ENCODE measurements at places on chromosomes 12 and 14.
A peak's percentile ranks its signal among the peaks of the same experiment; 100 is the strongest.

DNA sequence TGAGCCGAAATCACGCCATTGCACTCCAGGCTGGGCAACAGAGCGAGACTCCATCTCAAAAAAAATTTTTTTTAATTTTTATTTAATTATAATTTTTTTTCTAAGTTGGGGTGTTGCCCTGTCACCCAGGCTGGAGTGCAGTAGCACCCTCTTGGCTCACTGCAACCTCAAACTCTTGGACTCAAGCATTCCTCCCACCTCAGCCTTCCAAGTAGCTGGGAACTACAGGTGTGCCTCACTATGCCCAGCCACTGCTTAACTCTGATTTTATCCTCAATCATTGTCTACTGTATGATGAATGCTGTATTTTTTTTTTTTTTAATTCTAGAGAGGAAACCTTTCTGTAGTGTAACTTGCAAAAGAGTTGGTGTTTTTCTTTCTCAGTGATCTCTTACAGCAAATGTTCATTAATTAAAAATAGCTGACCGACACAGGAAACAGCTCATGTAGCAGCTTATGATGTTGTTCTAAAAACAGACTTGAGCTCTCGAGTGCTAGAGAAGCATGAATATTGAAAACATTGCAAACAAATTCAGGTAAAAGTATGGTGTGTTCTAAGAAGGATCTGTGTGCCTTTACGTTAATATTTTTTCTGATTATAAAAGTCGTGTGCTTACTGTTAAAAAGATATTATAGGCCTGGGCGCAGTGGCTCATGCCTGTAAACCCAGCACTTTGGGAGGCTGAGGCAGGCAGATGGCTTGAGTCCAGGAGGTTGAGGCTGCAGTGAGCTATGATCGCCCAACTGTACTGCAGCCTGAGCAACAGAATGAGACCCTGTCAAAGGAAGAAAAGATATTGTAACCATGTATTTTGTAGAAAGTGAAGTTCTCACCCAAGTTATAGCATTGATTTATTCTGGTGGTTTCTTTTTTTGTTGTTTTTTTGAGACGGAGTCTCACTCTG, 68.9 kb downstream of the FGD4 start:
- DNase-seq: no peak

DNA sequence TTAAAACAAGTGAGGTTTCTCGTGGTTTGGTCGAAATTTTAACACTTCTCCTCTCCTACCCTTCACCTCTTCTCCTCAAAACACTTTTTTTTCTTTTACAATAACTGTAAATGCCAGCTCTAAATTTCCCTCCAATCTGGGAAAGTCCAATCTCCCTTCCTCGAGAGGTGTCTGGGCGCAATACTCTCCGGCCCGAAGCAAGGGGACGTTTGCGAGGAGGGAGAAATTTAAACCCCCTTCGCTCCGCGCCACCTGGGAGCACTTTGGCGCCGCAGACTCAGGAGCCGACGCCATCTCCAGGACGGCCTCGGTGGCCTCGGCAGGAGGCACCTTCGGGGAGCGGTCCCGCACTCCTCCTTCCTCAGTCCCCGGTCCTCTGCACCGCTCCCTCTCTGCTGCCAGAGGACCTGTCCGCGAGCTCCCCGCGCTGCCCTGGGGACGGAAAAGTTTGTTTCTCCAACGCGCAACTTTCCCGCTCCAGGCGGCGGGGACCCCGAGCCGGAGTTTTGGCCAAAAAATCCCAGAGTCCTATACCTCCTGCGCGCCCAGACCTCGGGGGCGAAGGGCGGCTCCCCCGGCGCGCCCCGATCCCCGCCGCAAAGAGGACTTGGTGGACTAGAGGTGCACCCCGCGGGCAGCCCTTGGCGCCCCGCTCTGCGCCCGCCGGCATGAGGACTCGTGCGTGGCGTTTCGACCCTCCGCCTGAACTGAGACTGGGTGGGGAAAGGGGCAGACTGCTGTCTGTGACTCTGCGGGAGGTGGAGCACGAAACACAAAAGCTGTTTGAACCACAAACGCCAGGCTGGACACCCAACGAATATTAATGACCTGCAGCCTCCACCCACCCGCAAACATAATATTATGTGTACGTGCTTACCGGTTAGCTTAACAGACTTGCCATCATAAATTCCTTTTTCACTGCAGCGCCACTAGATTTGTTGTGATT, 95.2 kb upstream of the HMGA2 start:
- DNase-seq: no peak

- no peak for DNase-seq
These were observed 9.7 kb downstream of the PACS2 start for GRCh38 chr14:105324080-105324778.

GRCh38 chr12:108717243-108717642, 14.1 kb downstream of the CORO1C start:
- no peak for DNase-seq

DNA sequence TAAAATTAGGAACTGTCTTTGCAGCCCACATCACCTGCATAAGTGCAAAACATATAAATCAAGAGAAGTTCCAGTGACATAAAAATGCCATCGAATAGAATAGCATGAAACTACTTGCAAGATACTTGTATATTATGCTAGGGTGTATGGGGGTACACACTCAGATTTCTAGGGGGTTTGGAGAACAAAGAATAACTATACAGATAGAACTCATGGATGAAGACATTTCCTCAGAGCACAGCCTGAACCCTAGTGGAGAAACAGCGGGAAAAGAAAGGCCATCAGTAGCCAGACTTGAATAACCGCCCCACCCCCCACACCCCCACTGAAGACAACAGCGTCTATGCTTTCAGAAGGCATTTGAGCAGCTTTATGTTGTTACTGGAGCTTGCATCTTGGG, 425.8 kb downstream of the NPAS3 start:
- no peak for DNase-seq

DNA sequence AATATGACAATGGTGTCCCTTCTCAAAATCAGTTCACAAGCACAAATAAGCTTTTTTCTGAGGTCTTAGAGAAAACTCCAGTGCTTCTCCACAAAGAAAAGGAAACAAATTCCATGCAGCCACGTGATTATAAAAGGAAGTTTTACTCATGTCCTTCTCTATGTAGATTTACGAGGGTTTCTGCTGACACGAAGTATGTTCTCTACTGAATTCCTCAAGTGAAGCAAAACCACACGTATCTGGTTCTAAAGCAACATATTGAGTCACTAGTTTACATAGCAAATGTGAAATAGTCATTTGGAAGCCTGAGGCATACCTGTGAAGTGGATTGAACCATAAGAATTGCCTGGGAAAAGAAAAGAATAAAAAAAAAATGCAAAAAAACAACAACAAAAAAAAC, 31.9 kb downstream of the BMP4 start:
- DNase-seq: peak; percentile 50

DNA sequence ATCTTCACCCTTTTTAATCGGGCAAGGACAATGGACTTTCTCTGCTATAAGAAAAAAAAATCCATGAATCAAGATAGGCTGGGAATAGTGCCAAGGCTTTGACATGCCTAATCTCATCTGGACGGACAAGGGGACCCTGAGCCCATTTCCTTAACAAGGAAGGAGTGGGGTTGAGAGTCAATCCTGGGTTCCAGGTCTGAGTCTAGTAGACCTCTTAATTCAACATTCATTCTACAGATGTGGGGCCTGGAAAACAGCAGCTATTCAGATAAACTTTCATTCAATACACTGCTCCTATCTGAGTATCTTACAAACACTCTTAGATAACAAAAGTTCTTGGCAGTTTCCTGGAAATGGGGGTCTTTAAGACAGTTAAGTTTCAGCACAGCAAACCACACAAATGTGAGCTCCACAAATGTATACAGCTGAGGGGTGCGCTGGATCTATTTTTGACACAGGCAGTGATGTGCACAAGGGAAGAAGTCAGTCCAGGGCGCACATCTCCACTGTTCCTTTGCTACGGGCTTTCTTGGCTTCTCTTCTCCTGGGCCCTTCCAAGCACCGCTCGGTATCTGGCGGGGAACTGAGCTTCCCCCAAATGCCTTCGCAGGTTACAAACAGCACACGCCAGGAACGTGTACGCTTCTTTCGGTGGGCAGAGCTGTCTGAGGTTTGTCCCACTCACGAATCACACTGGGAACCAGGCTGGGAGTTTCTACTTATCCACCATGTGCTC, 82.2 kb upstream of the GPR68 start:
- no peak for DNase-seq

DNA sequence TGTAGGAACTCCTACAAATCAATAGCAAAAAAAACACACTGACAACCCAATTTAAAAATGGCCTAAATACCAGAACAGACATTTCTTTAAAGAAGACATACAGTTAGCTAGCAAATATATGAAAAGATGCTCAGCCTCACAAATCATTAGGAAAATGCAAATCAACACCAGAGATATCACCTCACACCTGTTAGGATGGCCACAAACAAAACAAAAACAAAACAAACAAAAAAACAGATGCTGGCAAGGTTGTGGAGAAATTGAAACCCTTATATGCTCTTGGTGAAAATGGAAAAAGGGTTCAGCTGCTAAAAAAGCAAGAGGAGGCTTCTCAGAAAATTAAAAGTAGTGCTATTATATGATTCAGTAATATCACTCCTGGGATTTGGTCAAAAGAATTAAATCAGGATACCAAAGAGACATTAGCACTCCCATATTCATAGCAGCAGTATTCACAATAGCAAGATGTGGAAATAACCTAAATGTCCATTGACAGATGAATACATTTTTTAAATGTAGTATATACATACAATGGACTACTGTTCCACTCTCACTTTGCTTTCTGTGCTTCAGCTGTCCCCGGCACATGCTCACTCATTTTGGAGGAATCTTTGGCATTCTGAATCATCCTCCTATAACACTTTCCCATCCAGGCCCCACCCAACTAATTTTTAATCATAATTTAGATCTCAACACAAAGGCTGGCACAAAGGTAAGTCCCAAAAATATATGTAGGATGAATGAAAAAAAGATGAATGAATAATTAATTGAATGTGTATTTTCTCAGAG, 99.1 kb downstream of the SYT1 start:
- DNase-seq: no peak

DNA sequence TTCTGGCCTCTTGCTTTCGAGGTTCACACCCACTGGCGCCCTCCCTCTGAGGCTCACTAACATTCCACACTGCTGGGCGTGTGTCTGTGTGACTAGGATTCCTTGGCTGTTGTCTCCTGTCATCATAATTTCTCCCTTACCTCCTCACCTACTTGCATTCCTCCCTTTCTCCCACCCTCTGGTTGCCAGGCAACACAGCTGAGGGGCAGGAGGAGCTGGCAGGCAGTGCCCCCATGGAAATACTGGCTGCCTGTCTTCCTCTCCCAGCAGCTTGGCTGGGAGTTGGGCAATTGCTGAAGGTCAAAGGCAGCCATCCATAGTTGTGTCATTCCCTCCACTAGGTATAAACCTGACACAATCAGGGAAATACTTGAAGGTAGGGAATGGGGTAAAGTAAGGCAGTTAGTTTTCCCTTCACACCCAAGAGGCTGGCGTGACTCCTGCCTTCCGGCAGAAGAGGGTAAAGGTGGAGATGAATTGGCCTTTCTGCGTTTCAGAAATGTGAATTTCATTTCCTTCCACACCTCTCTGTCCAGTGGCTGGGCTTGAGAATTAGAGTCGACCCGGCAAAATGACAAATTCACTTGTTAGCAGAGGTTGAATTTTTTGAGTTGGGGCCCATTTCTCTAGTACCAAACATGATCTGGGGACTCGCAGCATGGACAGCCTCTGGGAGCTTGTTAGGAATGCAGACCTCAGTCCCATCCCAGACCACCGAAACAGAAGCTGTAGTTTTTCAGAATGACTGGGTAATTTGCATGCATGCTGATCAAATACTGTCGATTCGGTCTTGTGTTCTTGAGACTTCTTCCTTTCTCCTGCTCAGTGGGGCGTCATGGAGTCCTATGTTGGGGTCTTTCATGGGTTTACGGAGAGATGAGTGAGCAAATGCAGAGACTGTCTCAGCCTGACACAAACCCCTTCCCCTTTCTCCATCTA, 24.3 kb upstream of the EMP1 start:
- DNase-seq: no peak

DNA sequence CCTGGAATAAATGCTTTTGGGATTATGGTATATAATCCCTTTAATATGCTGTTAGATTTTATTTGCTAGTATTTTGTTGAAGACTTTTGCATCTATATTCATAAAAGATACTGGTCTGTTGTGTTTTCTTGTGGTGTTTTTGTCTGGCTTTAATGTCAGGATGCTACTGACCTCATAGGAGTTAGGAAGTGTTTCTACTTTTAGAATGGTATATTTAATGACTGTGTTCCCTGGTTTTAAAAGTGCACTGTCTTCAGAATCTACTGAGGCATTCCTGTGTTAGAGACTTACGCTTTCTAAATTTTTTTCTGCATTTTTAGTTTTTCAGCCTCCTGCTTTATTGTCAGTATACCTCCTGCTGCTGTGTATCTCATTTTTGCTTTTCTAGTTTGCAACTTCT, 51.6 kb downstream of the ARHGAP5 start:
- no peak for DNase-seq

- DNase-seq: no peak
These were observed 663.8 kb downstream of the C12orf50 start for GRCh38 chr12:87365423-87365822.

DNA sequence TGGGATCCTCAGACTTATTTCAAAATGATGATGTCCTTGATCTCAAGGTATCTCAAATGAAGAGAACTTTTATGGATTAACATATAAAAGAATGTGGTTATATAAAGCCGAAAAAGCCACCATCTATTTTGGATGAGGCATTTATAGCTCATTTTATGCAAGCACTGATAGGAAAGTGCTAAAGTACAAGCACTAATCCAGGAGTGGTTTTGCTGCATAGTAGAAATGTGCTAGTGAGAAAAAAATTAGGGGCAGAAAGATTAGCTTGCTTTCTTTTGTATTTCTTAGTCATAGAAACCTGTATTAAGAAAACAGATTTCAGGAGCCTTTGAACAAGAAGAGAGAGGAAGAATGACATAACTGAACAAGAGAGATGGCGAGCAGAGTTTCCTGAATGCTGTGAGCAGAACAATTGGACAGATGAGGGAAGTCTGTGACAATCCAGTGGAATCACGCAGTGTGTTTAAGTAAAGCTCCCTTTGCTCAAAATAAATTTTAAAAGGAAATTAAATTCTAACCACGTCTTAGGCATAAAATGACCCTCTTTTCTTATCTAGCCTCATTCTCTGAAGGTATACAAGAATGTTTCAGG, 238.2 kb upstream of the NOVA1 start:
- DNase-seq: no peak

DNA sequence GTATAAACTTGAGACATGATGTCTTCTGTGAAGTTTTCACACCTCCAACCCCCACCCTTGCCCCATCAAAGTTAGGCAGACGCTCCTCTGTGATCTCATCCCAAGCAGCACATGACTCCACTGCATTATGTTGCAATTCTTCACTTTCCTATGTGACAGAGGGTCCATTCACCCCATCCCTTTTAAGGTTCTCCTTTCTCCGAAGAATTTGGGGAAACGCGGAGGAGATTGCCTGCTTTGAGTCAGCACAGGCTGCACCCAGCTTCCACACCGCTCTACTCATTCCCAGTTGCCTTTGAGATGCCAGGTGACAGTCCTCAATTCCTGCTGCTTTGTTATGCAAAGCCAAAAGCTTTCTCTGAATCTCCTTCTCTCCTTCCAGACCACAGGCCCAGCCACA, 61.8 kb downstream of the PHLDA1 start:
- no peak for DNase-seq

- DNase-seq: no peak
These were observed 12.9 kb downstream of the ANKRD13A start for GRCh38 chr12:110012137-110012536.

GRCh38 chr12:70695361-70696023, 58.3 kb upstream of the PTPRB start:
- no peak for DNase-seq

Data from amniotic stem cell (primary cell).